ENCODE measurements at places on chromosomes 11 and 22. TPM values are rescaled to one million over a fixed set of nuclear protein-coding genes. Genes with fewer than 3 reads are reported as not detected.

DNA sequence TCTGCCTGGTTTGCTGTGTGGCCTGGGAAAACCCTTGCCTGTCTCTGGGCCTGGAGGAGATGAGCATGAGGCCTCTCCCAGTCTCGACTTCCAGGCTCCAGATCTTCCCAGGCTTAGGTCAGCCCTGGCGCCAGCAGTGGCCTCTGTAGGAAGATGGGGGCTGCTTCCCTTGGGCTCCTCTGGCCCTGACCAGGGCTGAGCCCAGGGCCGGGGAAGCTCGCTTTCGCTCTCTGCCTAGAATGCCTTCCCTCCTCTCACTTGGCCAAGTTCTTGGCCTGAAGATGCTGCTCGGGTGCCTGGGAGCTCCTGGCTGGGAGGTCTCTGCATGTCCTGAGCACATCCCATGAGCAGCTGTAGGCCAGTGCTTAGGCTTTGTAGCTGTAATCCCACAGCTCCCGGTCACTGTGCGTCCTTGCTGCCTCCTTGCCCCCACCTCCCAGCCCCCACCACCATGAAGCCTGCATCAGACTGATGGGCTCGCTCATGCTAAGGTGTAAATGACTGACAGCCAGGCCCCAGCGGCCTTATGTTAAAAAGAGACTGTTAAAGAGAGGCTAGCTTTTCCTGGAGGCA, 25.5 kb downstream of the SHISAL1 start:
- no peak for DNase-seq

DNA sequence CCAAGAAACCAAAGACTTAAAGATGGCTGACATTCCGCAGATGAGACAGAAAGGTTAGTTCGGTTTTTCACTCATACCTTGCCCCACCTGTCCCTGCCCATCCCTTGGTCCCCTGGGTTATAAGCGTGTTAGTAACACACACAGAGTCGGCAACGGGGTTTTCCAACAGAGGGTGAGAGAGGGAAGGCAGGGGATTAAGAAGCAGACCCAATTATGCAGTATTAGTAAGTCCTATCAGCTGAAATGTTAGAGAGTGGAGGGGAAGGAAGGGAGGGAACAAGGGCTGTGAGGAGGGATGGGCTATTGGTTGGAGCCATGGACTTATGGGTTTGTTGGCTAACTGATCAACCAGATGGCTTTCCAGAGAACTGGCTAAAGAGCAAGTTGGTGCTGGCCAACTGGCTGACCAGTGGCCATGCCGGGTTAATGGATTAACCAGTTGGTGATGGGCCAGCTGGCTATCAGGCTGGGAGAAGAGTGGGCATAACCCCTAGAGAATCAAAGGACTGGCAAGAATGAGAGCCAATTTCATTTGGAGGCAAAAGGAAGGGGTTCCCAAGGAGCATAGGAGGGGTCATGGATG, 45.5 kb downstream of the NRXN2 start:
- DNase-seq, result no peak

DNA sequence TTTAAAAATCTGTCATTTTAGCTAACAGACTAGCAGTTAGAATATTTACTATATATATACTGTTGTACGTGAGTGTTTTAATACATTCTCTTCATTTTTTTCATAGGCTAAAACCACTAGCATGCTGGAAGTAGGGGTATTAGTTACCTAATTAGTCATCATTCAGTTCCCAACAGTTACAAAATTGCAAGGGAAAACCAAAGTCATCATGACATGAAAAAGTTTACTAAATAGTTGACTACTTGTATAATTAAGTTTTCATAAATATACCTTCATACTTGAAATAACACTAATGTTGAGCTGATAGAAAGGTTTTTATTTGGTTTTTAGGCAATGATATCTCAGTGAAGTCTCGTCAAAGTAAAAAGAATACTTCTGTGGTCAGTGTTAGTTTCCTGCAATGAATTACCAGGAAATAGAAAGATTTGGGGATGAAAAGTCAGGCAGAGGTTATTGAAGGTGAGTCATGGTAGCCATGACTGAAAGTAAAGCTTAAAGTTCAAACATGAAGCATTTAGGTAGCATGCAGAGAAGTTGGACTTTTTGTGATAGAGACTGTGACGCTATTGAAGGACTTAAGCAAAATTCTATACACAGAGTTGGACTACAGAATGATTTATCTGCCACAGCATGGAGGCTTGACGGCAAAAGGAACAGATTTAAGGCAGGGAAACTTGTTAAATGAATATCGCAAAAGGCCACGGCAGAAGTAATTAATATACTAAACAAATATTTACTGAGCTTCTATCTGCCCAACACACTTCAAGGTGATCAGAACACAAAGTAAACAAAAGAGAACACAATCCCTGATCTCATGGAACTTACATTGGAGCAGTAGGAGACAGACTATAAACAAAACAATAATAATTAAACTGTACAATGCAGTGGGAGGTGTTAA, 828.1 kb upstream of the FAT3 start:
- DNase-seq, result no peak

- no peak for DNase-seq
Measured at GRCh38 chr11:11420191-11420898, 67.3 kb upstream of the CSNK2A3 start.

GRCh38 chr11:40974186-40974795, 485.2 kb downstream of the LRRC4C start:
- DNase-seq, result no peak

Gene TRPM5
- not detected for total RNA-seq

DNA sequence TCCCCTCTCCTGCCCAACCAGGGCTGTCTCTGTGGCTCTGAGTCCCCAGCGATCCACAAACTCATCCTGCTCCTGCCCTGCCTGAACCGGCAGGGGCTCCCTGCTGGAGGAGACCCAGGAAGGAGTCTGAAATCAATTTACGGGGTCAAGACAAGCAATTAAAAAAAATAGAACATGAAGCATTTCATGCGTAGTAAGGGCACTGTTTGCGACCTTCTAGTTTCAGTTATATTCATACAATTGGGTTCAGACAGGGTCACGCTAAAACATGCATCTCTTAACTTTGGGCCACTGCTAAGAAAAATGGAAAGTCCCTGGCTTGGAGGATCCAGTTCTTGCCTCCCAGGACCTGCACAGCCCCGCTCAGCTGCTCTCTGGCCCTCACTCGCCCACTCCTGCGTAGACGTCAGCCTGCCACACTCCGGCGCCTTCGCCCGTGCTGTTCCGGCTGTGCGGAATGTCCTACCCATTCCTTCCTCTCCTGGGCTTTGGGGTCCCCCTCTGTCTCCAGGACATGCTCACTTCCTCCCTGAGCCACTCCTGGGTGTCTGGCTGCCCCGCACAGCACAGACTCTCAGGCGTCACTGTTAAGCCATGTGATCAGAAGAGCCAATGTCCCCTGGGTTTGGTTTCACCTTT, 12.8 kb downstream of the NFAM1 start:
- no peak for DNase-seq

GRCh38 chr11:71212871-71213559, 39.4 kb downstream of the SHANK2 start:
- DNase-seq, result no peak

- no peak for DNase-seq
Measured at GRCh38 chr22:49344161-49344560, 483.5 kb downstream of the BRD1 start.

Gene SLC2A11
- 8.6 TPM for total RNA-seq

Gene CHRDL2
- total RNA-seq, result not detected

Gene PGA5
- total RNA-seq, result not detected

Gene SPI1
- total RNA-seq, result not detected

DNA sequence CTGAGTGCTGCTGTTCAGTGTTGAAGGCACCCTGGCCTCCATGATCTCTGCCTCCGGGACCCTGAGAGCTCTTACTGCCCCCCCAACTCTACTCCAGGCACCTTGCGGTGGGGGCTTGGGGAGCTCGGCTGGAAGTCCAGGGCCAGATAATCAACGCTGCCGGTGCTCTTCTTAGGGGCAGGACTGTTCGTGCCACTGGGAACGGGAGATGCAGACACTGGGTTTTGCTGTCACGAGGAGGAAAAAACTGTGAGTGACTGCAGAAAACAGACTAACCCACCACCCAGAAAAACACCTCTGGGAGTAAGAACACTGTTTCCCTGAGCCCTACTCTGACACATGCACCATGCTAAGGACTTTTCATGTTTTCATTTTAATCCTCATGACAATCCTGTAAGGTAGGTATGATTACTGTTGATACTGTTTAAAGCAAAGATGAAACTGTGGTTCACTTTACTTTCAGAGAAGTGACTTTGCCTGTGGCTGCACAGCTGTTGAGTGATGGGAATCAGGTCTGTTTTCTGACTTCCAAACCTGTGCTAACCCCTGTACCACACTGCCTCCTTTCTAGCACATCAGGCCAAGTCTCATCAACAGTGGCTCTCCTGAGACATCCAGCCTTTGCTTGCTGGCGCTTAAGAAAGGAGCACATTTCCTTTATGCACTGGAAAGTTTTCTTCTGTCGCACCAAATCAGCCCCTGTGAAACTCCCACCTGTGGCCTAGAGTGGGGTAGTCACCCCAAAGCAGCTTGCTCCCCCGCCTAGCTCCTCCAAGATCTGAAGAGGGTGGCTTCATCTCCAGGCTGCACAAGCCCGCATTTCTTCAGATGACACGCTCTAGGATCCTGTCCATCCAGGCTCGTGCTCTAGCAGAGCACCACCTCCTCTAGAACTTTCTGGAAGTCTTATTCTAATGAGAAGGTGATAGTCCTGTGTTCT, 31.8 kb downstream of the USP35 start:
- DNase-seq, result peak; percentile 20

GRCh38 chr11:12271826-12272366, 105.5 kb upstream of the PARVA start:
- no peak for DNase-seq

Gene PKDREJ
- not detected for total RNA-seq

DNA sequence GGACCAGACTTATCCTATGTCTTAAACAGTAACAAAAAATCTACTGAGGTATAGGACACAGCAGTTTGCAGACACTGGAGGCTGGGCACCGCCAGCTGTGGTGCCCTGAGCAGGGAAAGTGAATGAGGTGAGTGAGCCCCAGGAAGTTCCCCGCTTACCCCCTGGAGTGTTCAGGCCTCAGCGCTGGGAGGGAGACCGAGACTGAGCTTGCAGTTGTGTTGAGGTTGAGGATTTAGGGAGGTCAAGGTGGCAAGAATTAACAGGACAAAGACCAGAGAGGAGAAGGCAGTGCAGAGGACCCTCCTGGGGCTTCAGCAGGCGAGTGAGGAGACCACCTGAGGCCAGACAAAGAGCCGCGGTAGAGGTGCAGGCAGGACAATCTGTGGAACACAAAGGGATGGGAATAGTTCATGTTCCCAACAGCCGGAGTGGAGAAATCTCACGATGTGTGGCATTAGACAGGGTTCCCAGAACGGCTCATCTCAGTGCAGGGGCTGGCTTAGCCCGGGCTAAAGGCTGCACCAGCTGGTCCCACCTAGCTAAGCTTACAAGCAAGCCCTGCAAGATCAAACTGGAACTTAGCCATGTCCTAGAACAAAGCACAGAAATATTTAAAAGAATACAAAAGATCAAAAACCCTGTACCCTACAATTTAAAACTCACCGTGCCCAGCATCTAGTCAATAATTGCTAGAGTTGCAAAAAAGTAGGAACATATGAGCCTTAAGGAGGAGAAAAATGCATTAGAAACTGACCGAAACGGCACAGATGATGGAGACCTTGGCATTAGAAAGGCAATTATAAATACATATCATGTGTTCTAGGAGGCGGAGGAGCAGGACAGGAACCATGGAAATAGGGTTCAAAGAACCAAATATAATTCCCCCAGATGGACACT, 47.4 kb upstream of the PITPNB start:
- DNase-seq, result no peak

DNA sequence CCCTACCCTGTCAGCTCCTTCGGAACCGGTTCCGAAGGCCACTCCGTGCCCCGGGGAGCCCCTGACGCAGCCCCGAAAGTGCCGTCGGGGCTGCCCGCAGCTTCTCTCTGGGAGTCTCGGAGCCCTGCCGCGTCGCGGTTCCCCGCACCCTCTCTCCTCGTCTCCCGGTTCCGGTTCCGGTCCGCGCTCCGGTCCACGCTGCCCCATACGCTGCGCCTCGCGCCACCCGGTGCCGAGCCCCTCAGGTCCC, 618 bp downstream of the MTA2 start:
- peak; percentile 43 for DNase-seq

GRCh38 chr11:4146070-4146771, 51.6 kb downstream of the RRM1 start:
- no peak for DNase-seq

Gene FAM180B
- total RNA-seq, result not detected

- peak; percentile 45 for DNase-seq
Measured at GRCh38 chr11:103601225-103601846, 435.1 kb upstream of the DDI1 start.

- no peak for DNase-seq
Measured at GRCh38 chr11:100776212-100776896, 89.3 kb downstream of the ARHGAP42 start.

GRCh38 chr22:31577711-31578110, 81.4 kb downstream of the SFI1 start:
- DNase-seq, result no peak

DNA sequence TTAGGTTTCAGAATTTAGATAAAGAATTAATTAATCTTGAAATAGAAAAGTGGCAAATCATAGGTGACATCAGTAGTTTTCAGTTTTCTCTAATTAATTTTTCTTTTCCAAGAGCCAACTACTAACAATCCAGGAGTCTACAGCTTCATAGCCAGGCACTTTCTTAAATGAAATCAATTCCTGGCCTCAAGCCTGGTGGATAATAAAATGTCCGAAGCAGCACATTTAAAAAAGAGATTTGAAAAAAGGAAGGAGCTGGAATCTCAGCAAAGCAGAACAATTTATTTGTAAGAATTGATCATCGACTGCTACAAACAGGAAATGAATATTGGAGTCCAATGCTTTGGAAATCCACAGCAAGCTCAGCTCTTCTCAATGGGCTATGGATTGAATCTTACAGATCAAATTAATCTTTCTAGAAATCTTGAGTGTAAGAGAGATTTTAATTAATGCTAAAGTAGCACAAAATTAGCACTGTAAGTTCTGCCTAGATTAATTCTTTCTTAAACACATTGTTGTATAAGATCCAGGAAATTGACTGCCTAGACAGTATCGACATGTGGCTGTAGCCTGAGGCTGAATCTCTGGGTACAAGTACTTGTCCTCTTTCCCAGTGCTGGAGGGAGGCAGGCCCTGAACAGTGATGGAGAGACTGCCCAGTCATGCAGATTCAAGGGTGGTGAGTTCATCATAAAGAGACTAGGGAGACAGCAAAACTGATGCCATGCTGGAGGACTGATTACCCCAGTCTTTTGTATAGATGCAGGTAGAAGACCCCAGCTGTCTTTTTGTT, 167.8 kb upstream of the POU2AF2 start:
- DNase-seq, result no peak

- DNase-seq, result no peak
Measured at GRCh38 chr11:108551651-108552462, 41.7 kb downstream of the EXPH5 start.

GRCh38 chr11:118442301-118442700, 6.0 kb downstream of the KMT2A start:
- no peak for DNase-seq

All from activated CD8-positive, alpha-beta T cell treated with anti-CD3 and anti-CD28 coated beads for 36 hours (primary cell).